ENCODE measurements at places on chromosomes 4 and X. TPM values are rescaled to one million over a fixed set of nuclear protein-coding genes. Genes with fewer than 3 reads are reported as not detected.

Gene NAA15
- 26.1 TPM for polyA plus RNA-seq

Gene LPAR4
- 0.01 TPM for polyA plus RNA-seq

Gene CORIN
- polyA plus RNA-seq, result 0.03 TPM

Gene GUCY1A1
- polyA plus RNA-seq, result 1.5 TPM

Gene SPINK2
- polyA plus RNA-seq, result 0.37 TPM

GRCh38 chr4:89797117-89797516 is 39.8 kb downstream of the SNCA start:
- DNase-seq, result no peak
- no peaks in the 10 kb centered on the region for H3K27me3 ChIP-seq

DNA sequence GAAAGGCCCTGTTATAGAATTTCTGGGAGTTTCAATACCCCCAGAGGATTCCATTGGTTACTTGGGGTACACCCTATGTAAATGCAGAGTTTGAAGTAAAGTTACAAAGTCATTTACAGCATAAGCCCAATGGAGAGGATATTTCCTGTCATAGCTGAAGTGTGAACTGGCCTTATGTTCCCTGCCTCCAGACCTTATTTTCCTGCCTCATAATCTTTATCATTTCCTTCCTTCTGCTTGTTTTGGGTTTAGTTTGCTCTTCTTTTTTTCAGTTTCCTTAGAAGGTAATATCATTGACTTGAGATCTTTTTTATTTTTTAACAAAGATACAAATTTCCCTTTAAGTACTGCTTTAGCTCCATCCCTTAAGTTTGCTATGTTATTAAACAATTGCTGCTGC is 85.4 kb downstream of the PPEF1 start:
- DNase-seq, result no peak
- no peak overlapping the region for H3K4me3 ChIP-seq
- H3K27ac ChIP-seq, result no peak overlapping the region
- H3K27me3 ChIP-seq, result no peaks in the 10 kb centered on the region
- H3K4me1 ChIP-seq, result no peaks in the 10 kb centered on the region
- H3K36me3 ChIP-seq, result no peaks in the 10 kb centered on the region

GRCh38 chr4:183053681-183054080 is 45.4 kb upstream of the WWC2 start:
- no peak overlapping the region for H3K4me3 ChIP-seq
- no peaks in the 10 kb centered on the region for H3K27me3 ChIP-seq
- no peak for DNase-seq
- H3K27ac ChIP-seq, result no peak overlapping the region
- no peaks in the 10 kb centered on the region for H3K36me3 ChIP-seq
- no peaks in the 10 kb centered on the region for H3K4me1 ChIP-seq

DNA sequence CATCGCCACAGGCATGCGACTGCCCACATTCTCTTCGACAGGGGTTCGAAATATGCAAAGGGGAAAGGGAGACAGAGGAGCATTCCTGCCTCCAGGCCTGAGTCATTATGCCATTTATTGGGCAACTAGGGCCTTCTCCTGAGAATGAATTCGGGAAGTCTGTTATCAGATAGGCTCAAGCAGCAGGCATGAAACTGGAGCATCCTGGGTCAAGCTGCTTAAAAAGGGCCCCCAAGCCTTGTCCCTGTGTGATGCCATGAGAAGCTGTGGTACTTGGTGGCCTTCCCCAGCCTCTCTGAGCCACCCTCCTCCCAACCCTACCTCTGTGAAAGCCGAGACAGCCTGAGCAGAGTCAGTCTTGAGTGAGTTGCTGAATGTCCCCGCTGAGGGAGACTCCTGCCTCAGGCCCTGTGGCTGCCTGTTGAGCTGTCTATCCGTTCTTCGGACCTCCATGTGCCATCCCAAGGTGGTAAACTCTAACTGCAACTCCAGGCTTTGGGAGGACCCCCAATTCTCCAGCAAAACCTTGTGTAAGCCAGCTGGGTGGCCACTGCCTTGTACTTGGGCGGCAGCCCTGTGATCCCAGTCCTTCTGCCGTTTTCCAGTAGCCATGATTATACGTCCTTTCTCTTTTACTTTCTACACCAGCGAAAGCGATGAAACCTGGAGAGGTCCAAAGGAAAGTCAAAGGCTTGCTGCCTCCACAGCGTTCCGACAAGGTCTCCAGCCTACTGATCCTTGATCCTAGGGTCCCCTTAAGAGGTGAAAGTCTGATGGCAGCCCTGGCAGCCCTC is 37.7 kb downstream of the NBDY start:
- H3K4me3 ChIP-seq, result peak overlapping the region; percentile 80
- no peaks in the 10 kb centered on the region for H3K27me3 ChIP-seq
- H3K4me1 ChIP-seq, result peaks cover 15% of the 10 kb centered on the region
- no peaks in the 10 kb centered on the region for H3K36me3 ChIP-seq

Data from psoas muscle (tissue), 8 donors.